ENCODE measurements at places on chromosomes 7 and 10. TPM values are rescaled to one million over a fixed set of nuclear protein-coding genes. Genes with fewer than 3 reads are reported as not detected.

The PPRC1 gene
- 23.8 TPM for total RNA-seq

The SFRP5 gene
- total RNA-seq, result 3.2 TPM

The GNGT1 gene
- total RNA-seq, result not detected

The CCDC6 gene
- 20.0 TPM for total RNA-seq

The ZNF804B gene
- 0.05 TPM for total RNA-seq

The CALHM1 gene
- not detected for total RNA-seq

The LRMDA gene
- 4.5 TPM for total RNA-seq

The CPXM2 gene
- 11.2 TPM for total RNA-seq

The STEAP1 gene
- total RNA-seq, result 6.5 TPM

The CALML5 gene
- total RNA-seq, result not detected

The FAM149B1 gene
- 11.5 TPM for total RNA-seq

The LRIT1 gene
- total RNA-seq, result not detected

The DPCD gene
- 17.5 TPM for total RNA-seq

GRCh38 chr7:99720800-99721595 lies 14.0 kb downstream of the CYP3A7 start:
- no peak for DNase-seq

DNA sequence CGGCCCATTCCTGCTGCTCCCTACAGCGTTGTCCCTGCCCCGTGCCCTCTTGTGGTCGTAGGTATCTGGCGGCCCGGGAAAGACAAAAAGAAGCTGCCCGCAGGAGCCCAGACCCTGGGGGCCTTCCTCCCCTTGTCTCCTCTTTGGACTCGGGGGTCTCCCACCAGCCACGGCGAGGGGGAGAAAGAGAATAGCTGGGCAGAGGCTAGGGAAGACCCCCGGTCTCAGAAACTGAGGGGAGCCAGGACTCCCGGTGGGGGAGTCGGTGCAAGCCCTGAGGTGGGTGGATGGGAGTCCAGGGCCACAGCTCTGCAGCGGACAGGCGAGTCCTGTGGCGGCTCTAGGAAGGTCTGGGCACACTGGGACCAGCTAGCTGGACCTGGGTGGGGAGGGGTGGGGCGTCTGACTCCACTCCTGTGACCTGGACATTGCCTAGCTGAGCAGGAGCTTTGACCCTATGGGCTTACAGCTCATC lies 1.3 kb upstream of the SH2D4B start:
- no peak for DNase-seq

DNA sequence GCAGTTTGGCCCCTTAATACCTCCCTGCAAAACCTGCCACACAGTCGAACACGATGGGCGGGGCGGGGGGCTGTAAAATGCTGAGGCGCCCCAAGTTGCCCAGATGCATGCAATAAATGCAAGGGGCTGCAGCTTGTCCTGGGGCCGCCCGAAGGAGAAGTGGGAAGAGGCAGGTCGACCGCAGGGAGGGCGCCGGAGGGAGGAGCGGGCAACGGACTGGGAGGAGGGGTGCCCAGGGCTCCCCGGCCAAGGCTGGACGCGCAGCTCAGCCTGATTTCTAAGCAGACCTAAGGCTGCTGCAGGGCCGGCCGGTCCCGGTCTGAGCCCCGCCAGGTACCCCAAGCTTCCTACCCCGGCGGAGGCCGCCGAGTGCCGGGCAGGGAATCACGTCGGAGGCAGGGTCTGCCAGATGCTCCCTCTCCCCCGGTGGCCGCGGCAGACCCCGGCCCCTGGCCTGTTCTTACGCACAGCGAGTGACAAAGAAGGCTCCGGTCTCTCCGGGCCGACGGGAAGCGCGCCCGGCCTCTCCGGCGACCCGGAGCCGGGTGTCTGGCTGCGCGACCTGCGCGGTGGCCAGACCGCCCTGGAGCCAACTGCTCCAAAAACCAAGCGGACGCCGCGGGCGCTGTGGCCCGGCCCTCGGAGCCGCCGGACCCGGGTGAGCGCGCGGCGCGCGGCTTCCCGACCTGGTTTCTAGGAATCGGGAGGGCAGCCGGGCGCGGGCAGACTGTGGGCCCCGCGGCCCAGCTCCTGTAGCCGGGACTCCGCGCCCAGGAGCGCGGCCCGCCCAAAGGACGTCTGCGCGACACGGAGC lies 744 bp upstream of the EBF3 start:
- no peak for DNase-seq

DNA sequence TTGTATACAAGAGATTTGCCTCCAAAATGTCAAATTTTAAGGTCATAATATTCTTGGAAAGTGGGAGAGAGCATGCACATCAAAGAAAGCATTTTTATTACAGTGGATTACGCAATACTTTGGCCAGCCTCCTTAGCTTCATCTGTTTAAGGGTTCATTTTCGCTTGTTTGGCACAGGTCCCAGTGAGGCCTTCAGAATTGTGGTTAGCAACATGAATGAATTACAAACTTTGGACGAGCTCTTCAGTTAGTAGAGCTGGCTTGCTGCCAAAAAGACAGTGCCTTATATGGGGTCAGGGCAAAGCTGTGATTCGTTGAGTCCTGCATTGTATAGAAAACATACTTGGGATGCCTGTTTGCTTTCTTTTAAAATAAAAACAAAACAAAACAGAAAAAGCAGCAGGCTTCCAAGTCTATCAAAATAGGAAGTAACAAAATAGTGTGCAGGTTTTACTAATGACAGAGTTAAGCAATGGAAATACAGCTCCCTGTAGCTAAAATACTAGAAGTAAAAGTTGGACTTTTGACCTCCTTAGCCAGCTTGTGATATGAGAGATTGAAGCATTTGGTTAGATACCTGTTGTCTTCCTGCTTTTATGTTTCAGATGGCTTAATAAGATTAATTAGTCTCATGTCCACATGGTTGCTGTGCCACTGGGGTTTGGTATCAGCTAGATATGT lies 190.8 kb downstream of the MLLT10 start:
- DNase-seq, result peak; percentile 83

DNA sequence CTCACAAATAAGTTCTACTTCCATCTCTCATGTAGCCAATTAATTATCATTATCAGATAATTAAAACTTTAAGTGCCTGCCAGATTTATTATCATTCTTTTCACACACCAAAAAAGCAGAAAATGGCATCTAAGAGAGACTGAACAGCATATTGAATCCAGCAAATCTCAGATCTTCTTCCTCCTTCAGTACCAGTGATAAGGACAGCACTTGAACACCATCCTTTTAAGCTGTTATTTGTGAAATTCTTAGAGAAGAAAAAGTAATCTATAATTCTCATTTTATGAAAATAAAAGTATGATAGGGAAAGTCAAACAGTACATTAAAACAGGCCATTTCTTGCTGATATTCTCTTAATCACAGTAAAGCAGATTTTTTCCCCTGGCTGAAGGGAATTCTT lies 104.5 kb downstream of the ELAPOR2 start:
- no peak for DNase-seq

DNA sequence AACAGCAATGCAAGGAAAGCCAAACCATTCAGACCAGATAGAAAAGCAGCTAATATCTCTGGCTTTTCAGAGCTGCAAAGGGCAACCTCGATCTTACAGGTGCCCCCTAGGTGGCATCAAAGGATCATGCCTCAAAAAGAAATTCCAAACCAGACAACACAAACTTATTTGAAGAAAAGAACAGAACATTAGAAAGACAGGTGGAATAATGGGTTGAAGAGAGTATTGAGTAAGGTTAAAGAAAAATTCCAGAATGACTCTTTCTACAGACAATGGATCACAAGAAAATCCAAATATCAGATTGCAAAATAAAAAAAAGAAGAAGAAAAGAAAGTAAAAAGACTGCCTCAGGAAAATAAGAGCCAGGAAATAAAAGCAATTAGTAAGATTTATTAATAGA lies 213.7 kb downstream of the ELMO1 start:
- no peak for DNase-seq

DNA sequence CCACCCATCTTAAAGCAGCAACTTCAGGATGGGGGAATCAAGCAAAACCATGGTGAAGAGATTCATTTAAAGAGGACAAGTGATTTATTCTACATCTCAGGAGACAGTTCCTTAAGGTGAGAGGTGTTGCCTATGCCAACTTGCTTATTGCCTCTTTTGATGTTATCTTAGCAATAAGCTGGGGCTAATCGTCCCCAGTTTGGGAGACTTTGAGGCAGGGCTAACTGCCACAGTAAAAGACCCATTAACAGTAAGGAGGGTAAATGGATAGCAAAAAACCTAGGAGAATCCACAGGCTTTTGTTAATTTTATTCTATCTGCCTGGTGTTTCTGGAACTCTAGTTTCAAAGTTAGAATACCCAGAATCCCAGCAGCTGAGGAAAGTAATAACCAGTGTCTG lies 22.1 kb upstream of the HERPUD2 start:
- no peak for DNase-seq

DNA sequence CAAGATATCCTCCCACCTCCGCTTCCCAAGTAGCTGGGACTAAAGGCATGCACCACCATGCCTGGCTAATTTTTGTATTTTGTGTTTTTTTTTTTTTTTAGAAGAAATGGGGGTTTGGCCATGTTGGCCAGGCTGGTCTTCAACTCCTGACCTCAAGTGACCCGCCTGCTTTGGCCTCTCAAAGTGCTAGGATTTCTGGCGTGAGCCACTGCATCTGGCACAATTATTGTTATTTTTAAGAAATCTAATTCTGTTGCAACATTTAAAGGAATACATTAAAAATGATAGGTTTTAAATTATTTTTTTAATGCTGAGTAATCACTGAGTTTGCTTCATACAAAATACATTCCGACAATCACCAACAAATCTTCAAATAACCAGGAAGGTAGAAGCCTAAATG lies 178.1 kb upstream of the SEMA3E start:
- no peak for DNase-seq

GRCh38 chr10:26540601-26541000 lies 102.5 kb downstream of the APBB1IP start:
- DNase-seq, result no peak

GRCh38 chr7:106621393-106622132 lies 39.4 kb downstream of the CCDC71L start:
- DNase-seq, result no peak

DNA sequence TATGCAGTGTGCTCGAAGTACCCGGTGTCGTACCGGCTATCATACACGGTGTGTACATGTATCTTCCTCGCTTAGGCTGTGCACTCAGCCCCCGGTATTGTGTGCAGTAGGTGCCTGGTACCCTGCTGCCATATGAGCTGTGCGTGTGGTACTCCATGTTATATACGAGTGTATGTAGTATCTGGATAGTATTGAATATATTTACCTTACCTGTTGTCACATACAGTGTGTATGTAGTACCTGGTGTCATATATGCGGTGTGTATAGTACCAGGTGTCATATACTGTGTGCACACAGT lies 1.2 kb downstream of the ZMYND11 start:
- DNase-seq, result no peak

DNA sequence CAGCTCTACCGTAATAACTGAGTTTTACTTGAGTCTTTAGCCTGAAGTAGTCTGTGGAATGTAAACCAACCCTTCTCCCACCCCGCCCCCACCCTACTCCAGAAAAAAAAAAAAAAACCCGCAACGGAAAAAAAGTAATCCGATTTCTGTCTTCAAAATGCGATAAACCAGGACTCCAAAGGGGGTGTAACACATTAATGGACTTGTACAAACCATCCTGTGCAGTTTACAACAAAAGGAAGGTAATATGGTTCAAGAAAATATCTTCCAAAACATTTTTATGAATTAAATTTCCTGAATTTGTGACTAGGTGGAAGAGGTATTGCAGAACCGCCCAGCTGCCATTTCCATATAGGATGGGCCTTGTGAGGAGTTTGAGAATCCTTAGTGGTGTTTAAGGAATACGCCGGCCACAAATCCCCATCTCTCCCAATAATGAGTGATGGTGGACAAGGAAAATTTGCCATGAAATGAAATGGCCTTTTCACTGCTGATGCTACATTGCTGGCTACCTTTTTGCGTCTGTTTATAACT lies 10.6 kb downstream of the SKIDA1 start:
- DNase-seq, result no peak

DNA sequence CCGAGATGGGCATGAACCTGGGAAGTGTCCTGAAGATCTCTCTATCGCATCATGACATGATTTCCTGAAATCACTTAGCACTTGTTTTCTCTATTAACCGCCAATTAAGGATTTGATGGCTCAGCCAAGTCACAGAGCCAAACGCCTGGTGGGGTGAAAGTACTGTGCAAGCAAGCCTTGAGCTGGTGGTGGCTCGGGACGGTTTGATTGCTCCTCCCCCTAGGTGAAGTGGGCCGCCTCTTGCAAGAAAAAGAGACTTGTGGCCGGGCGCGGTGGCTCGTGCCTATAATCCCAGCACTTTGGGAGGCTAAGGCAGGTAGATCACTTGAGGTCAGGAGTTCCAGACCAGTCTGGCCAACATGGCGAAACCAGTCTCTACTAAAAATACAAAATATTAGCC lies 50.3 kb downstream of the COL26A1 start:
- DNase-seq, result no peak

- no peak for DNase-seq
These were observed 656.1 kb downstream of the INHBA start for GRCh38 chr7:41046776-41047175.

DNA sequence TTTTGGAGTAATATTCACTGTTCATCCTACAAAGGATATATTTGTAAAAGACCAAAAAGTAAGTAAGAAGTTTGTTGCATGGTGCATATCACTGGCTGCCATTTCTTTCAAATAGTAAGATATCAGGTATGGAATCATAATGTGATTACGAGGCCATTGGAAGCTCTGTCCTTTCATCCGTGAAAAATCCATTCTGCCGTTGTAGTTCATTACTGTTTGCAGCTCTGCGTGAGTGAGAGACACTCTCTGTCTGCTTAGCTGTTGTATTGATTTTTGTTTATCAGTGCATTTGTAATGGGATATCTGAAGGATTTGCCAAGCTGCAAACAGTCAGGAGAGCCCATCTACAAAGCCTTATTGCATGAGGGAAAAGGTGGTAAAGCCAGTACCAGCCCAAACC lies 44.1 kb upstream of the SLC39A12 start:
- DNase-seq, result no peak

DNA sequence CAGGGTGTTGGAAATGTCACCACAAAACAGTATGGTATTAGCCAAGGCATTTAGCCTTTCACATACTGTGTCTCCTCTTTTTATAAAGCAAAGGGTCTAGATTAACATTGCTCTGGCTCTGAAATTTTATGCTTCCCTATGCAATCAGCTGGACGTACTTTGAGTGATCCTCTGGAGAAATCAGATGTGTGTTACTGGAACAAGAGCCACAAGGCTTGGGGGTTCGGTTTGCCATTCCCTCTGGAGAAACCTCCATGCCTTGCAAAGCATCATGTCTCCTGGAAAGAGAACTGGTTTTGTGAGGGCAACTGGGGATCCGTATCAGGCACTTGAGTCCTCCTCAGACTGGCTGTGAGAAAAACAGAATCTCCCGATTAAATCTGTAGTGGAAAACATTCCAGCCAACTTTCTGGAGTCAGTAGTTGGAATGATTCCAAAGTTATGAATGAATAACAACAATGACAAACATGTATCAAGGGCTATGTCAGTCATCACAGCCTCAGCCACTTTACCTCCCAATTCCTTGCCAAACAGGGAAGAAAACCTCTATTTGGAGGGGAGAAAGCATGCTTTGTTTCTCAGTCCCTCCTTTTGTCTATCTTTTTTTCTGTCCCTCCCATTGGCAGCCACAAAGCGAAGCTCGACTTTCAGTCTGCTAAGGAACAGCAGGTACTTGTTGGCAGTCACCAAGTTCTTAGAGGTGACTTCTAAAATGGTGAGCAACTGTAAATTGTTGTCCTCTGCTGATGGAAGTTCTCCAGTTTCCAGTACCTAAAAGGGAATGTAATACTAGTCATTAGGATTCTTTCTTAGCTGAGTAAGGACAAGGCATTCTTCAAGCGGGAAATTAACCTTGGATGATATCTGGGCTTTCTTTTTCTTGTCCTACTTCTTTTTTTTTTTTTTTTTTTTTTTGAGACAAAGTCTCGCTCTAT lies 864.8 kb upstream of the AUTS2 start:
- no peak for DNase-seq

- DNase-seq, result no peak
These were observed 268.9 kb upstream of the PFKP start for GRCh38 chr10:2798336-2799022.
